ENCODE measurements at places on chromosomes 16 and 17. TPM values are rescaled to one million over a fixed set of nuclear protein-coding genes. Genes with fewer than 3 reads are reported as not detected.

The IGFBP4 gene
- polyA plus RNA-seq: 1,187 TPM

DNA sequence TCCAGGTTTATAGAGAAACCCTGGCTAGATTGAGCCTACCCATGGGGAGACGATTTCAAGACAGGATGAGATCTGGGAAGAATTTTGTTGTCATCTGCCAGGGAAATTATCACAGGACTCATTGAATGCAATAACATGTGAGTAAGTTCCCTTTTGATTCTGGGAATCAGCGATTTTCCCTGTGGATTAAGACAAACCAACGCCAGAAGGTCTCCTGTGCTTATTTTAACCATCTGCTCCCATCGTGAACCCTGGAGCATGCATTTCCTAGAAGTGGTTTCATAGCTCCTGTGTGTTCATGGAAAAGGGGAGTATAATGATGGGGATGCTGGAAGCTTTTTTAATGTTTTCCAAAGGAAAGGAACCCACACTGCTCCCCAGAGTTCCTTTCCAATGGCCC lies 21.0 kb upstream of the ARHGAP44 start:
- H3K4me1 ChIP-seq: no peaks in the 10 kb centered on the region
- no peak for DNase-seq
- H3K36me3 ChIP-seq: peaks cover 5% of the 10 kb centered on the region
- H3K27me3 ChIP-seq: peaks cover 2% of the 10 kb centered on the region
- H3K27ac ChIP-seq: no peak overlapping the region

DNA sequence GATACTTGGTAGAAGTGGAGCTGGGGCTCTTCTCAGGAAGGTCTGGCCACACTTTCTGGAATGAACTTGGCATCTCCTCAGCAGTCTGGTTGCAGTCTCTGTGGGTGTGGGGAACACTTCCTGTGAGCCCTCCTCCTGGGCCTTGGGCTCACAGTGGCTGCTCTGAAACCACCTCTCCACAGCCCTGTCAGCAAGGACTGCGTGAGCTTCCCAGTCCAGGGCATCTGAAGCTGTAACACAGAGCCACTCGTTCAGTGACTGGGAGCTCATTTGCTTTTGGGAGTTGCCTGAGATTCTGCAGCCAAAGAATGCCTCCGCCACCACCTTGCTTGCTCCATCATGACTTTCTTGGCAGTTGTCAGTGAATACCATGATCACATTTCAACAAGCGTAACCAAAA lies 60.0 kb downstream of the CLEC16A start:
- peaks cover 10% of the 10 kb centered on the region for H3K36me3 ChIP-seq
- H3K27ac ChIP-seq: peak overlapping the region; percentile 100
- DNase-seq: peak; percentile 51
- no peak overlapping the region for H3K4me3 ChIP-seq

DNA sequence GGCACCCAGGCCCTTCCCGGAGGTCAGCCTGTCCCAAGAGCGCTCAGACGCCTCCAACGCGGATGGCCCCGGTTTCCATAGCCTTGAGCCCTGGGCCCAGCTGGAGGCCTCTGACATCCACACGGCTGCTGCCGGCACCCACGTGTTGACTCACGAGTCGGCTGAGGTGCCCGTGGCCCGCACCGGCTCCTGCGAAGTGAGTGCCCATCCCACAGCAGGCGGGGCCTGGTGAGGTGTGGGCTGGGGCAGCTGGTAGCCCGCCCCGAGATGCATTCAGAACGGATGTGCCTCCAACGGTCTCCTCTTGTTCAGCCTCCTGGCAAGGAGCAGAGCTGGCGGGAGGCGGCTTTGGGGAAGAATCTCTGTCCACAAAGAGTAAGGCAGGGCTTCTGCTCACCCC lies 2.7 kb downstream of the WDR90 start:
- peaks cover 12% of the 10 kb centered on the region for H3K4me1 ChIP-seq
- no peak overlapping the region for H3K27ac ChIP-seq
- H3K4me3 ChIP-seq: no peak overlapping the region
- H3K27me3 ChIP-seq: no peaks in the 10 kb centered on the region

DNA sequence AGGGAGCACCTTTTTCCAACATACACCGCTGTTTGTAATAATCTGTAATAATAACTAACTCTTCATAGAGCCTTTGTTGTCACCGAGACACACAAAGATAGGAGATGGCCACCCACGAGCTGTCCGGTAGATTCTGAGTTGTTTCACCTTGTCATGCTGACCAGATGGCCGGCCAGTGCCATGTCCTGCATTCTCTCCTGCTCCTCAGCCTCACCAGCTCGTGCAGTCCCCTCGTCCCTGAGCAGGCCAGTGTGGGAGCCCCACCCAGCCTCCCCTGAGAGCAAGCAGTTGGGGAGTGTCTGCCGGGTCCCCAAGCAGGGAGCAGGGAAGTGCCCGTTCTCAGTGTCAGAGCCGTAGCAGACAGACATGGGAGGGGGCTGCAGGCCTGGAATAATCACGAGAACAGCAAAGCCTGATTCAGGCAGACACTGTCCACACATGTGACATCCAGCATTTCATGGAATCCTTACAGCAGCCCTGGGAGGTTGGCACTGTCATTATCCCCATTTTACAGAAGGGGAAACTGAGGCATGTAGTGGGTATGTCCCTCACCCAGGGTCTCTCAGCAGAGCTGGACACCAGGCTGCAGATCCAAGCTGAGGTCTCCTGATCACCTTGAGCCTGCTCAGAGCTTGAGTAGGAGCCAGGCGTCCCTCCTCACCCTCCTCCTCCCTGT lies 178.5 kb upstream of the CIBAR2 start:
- no peak for DNase-seq
- peaks cover 18% of the 10 kb centered on the region for H3K4me1 ChIP-seq
- H3K27me3 ChIP-seq: no peaks in the 10 kb centered on the region

DNA sequence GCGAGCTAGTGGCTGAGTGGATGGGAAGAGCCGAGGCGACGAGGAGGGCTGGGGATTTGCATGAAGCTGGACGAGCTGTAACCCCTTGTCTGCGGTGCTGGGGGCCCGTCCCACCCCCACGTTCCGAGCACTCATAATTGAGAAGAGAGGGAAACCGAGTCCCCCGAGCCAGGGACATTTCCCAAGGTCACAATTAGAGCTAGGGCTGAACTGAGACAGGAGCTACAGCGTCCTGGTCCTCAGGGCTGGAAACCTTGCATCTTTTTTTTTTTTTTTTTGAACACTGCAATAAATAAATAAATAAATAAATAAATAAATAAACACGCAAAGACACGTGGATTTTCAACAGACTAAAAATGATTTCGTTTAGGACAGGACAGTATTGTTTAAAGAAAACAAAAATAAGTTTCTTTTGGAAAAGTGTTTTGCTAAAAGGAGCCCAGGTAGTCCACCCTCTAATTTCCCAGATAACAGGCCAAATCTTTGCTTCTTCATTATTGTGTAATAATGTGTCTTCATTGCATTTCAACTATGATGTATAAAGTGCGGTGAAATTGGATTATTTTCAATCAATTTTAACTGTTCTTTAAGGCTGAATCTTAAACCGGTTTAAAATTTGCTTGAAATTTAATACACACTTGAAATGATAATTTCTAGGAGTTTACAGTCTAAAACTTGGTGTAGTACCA lies 992 bp downstream of the GDPD1 start:
- DNase-seq: no peak
- H3K27ac ChIP-seq: no peak overlapping the region
- no peaks in the 10 kb centered on the region for H3K27me3 ChIP-seq
- H3K36me3 ChIP-seq: no peaks in the 10 kb centered on the region
- no peaks in the 10 kb centered on the region for H3K4me1 ChIP-seq
- peak overlapping the region; percentile 69 for H3K4me3 ChIP-seq

DNA sequence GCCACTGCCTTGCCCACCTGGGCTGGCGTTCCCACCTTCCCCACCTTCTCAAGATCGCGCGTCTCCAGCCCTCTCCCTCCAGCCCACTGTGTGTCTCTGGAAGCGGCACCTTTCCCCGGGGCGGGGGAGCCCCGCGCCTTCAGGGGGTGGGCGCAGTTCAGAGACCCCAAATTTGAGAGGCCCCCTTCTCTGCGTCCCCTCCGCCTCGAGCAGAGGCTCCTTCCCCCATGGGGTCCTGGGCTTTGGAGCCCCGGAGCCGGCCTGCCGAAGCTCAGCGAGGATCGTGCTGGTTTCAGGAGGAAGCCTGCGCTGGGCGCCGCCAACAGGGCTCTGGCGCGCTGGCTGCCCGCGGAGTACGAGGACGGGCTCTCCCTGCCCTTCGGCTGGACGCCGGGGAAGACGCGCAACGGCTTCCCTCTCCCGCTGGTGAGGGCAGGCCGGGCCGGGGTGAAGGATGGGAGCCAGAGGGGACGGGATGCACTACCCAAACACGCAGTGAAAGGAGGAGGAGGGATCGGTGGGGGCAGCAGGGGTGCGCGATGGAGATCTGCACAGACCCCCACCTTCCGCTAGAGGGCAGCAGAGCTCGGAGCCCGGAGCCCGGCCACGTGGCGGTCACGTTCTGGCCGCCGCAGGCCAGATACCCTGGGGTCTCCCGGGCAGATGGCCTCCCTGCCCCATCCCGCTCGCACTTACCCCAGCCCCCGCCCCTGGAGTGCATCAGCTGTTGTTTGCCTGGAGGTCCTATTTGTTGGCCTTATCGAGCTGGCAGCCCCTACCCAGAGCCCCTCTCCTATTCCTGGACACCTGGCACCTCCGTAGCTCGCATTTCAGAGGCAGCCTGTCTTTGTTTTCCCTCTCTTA lies 11.1 kb downstream of the LPO start:
- H3K4me1 ChIP-seq: no peaks in the 10 kb centered on the region
- H3K27ac ChIP-seq: no peak overlapping the region
- peaks cover 56% of the 10 kb centered on the region for H3K27me3 ChIP-seq
- H3K36me3 ChIP-seq: no peaks in the 10 kb centered on the region

All from IMR-90 (cell line).